ENCODE measurements at places on chromosomes 1 and 21.

- DNase-seq = no peak
These were observed 51.5 kb upstream of the ATP5PO start for GRCh38 chr21:33967086-33967571.

DNA sequence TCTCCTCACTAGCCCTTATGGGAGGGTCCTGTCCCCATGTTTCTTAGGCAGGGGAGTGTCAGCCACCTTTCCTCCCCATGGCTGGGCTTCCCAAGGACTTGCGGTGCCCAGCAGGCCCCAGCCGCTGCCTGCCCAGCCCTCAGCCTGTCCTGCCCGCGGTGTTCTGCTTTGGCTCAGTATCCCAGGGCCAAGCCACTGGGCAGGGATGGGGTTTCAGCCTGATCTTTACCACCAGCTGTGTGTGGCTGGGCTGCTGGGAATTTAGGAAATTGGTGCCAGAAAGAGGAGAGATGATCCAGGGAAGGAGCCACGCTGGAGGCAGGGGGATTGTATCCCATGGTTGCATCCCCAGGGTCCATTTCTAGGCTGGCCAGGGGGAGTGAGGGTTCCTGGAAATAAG is 6.9 kb upstream of the IGFN1 start:
- DNase-seq = no peak

DNA sequence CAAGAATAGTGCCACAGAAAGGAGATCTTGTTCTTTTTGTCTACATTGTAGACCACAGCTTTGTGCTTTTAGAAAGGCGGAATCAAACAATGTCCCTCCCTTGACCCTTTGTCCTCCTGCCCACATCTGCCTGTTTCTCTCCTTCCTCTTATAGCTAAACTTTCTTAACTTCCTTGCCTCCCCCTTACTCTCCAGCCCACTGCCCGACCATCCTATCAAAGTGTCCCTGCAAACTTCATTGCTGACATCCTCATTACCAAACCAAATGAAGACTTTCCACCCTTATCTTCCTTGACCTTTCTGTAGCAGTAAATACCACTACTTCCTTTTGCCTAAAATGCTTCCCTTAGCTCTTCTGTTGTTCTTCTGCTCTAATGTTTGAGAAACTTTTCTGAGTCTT is 5.0 kb downstream of the SELP start:
- DNase-seq = no peak

DNA sequence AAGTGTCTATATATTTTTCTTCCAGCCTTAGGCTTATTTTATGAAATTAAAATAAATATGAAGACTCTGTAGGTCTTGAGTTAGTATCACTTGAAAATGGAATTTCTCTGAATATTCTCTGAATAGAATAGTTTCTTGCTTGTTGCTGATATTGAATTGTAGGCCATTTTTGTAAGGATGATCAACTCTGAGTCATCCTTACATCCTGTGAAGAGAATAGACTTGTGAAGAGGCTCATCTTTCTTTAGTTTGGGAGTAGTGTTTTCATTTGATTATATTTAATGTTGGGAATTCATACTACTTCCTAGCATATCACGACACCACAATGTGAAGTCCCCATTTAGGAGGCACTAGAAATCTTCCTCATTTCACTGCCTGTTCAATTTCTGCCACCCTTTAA is 27.5 kb upstream of the CD1D start:
- no peak for DNase-seq

GRCh38 chr1:22662318-22662717 is 9.3 kb downstream of the C1QB start:
- peak; percentile 8 for DNase-seq

DNA sequence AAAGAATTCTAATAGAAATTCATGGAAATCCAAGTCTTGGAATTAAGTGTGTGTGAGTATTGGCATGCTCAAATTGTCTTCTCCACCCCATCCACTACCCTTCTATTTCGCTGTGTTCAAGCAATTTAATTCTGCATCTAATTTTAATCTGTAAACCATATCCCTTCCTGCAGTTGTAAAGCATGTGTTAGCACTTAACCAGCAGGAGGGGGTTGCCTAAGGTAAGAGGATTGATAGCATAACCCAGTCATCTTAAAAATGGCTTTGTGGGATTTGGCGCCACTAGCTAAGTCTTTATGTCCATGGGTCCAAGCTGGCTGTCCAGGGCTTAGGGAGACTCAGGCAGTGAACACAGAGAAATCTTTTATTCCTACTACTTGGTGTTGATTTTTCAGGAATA is 210.3 kb downstream of the PTPRC start:
- no peak for DNase-seq

GRCh38 chr21:34367320-34367935 is 3.6 kb downstream of the KCNE2 start:
- DNase-seq = peak; percentile 70

- no peak for DNase-seq
These were observed 41.7 kb downstream of the HUNK start for GRCh38 chr21:31914472-31914871.

DNA sequence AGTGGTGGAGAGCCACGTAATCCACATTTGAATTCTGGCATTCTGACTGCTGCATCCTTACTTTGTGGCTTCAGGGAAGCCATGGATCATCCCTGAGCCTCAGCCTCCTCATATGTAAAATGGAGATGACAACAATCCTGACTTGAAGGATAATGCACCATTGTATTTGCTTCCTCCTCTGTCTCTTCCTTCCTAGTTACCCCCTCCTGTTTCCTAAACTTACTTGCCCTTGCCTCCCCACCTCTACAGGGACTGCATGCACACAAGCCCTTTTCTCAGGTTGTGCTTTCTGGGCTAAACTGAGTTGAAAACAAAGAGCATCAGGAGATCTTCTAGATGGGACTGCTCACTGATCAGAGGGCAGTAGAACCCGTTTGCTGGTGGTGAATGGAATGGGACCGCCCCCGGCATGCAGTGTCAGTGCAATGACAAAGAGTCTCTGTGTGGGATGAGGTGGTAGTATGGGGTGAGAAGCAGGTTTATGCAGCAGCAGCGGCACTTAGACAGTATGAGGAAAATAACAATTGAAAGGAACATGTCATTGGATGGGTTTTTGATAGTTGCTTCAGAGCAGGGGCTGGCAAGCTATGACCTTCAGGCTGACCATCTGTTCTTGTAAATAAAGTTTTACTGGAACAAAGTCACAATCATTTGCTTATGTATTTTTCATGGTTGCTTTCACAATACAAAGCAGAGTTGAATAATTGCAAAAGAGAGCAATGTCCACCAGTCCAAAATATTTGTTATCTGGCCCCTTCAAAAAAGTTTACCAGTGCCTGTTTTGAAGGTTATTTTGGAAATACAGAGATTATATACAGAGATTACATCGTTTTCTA is 6.1 kb upstream of the ADAMTS1 start:
- DNase-seq = no peak

- DNase-seq = no peak
These were observed 20.1 kb downstream of the HSD3B2 start for GRCh38 chr1:119435052-119435451.

GRCh38 chr1:38089712-38090360 is 43.2 kb upstream of the POU3F1 start:
- no peak for DNase-seq

GRCh38 chr1:41024953-41025352 is 3.4 kb upstream of the SLFNL1 start:
- DNase-seq = no peak

DNA sequence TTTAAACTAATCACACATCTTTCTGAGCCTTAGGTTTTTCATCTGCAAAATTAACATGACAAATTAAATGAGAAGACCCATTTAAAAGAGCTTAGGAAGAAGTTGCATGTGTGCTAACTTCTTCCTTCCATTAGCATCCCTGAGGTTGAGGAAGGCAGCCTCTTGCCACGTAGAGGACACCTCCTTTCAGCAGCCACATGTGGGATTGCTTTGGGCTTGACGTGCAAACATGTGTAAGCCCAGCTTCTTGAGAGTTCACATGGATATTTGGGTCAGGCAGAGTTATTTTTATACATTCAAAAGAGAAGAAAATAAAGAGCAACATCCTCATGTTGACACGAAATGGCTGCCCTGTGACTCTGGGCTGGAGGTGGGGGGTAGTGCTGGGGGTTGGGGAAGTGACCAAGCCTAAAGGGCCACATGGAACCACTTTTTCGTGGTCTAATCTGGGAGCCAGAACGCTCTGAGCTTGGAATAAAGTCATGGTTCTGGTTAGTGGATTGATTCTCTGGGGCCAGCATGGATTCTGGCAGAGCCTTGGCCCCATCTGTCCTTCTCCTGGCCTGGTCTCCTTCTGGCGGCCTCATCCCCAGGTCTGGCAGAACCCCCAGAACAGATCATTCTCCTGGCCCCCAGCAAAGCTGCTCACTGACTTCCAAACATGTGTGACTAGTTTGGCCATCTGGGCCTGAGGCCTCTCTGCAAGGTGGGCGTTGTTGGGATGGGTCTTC is 137.1 kb upstream of the USP24 start:
- peak; percentile 98 for DNase-seq

GRCh38 chr1:58365328-58365727 is 181.2 kb downstream of the OMA1 start:
- DNase-seq = no peak

- no peak for DNase-seq
These were observed 10.6 kb upstream of the SUMO3 start for GRCh38 chr21:44828362-44829056.

DNA sequence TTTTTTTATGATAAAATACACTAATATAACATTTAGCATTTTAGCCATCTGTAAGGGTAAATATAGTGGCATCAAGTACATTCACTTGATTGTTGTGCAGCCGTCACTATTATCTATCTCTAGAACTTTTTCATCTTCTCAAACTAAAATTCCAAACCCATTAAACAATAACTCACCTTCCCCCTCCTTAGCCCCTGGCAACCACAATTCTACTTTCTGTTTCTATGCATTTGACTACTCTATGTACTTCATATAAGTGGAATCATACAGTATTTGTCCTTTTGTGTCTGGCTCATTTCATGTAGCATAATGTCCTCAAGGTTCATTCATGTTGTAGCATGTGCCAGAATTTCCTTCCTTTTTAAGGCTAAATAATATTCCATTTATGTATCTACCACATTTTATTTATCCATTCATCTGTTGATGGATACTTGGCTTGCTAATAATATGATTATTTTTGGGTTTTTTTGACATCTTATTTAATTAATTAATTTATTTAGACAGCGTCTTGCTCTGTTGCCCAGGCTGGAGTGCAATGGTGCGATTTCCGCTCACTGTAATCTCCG is 69.6 kb upstream of the MACF1 start:
- DNase-seq = no peak

GRCh38 chr1:86377341-86377740 is 18.8 kb downstream of the ODF2L start:
- no peak for DNase-seq

- DNase-seq = no peak
These were observed 32.9 kb downstream of the GADD45A start for GRCh38 chr1:67717876-67718275.

- DNase-seq = peak; percentile 67
These were observed 19.7 kb upstream of the ALDH9A1 start for GRCh38 chr1:165717918-165718515.

DNA sequence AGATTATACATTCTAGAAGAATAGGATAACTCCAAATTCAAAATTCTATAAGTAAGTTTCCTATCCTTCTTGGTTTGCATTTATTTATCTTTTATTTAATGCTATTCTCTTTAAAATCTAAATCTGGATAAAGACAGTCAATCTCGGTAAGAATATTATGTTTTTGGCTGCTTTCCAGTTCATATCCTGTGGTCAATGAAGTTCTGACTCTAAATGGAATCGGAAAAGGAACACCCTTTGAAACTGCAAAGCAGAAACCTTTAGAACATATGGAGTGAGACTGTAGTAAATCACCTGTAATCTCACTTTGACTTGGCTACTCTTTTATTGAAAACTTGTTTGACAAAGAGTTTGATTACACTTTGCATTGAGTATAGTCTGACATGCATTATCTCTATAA is 85.2 kb downstream of the KIFAP3 start:
- DNase-seq = no peak

GRCh38 chr1:91148641-91149069 is 126.8 kb upstream of the ZNF644 start:
- DNase-seq = peak; percentile 60

- no peak for DNase-seq
These were observed 8.7 kb downstream of the PLXNA2 start for GRCh38 chr1:208235356-208235981.
